Vagina (tissue), 2 donors: ENCODE measurements at places on chromosomes 6 and 20.

DNA sequence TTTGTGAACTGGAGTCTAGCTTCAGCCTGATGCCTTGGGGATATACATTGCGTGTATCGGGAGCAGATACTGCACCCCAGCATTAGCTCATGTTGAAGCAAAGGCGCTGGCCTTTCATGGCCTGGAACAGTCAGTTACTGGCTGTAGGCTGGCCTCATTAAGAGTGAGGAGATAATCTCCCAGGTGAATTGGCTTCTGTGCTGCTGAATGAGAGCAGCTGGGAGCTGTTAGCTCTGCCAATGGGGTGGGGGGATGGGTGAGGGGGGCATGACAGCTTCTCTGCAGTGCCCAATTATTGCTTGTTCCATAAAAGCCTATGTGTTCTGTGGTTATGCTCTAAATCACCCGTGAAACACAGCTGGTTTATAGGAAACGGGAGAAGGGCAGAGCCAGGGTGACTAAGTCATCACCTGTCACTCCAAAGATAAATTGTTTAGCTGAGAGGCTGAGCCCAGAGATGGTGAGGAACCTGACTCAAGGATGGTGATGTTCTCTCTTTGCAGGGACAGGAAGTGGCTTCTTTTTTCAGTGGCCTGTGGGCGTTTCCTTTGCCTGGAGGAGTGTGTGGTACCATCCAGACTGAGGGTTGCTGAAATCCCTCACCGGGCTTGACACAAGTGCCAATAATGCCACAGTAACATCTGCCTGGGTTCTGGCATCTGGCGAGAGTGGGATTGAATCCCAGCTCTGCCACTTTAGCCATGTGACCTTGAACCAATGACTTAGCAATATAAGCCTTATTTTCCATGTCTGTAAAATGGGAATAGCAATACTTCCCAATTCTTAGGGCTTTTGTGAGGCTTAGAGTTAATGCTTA, 170.8 kb downstream of the BCAS1 start:
- peak overlapping the region; percentile 65 for H3K27ac ChIP-seq
- H3K4me3 ChIP-seq, result no peak overlapping the region
- H3K36me3 ChIP-seq, result no peaks in the 10 kb centered on the region
- no peak for DNase-seq

- H3K4me3 ChIP-seq, result no peak overlapping the region
- no peaks in the 10 kb centered on the region for H3K36me3 ChIP-seq
- H3K27me3 ChIP-seq, result no peaks in the 10 kb centered on the region
- H3K4me1 ChIP-seq, result no peaks in the 10 kb centered on the region
- no peak for DNase-seq
- no peak overlapping the region for H3K27ac ChIP-seq
These were observed 342.5 kb downstream of the CENPW start for GRCh38 chr6:126682440-126682839.

- H3K4me1 ChIP-seq, result no peaks in the 10 kb centered on the region
- H3K4me3 ChIP-seq, result no peak overlapping the region
- no peaks in the 10 kb centered on the region for H3K36me3 ChIP-seq
- no peak for DNase-seq
- H3K27ac ChIP-seq, result no peak overlapping the region
- no peaks in the 10 kb centered on the region for H3K27me3 ChIP-seq
These were observed 17.9 kb upstream of the ZBTB2 start for GRCh38 chr6:151409260-151409659.

- H3K27me3 ChIP-seq, result no peaks in the 10 kb centered on the region
- no peak for DNase-seq
- no peak overlapping the region for H3K4me3 ChIP-seq
- H3K27ac ChIP-seq, result no peak overlapping the region
- H3K4me1 ChIP-seq, result no peaks in the 10 kb centered on the region
- no peaks in the 10 kb centered on the region for H3K36me3 ChIP-seq
These were observed 27.8 kb upstream of the F13A1 start for GRCh38 chr6:6348256-6348655.

DNA sequence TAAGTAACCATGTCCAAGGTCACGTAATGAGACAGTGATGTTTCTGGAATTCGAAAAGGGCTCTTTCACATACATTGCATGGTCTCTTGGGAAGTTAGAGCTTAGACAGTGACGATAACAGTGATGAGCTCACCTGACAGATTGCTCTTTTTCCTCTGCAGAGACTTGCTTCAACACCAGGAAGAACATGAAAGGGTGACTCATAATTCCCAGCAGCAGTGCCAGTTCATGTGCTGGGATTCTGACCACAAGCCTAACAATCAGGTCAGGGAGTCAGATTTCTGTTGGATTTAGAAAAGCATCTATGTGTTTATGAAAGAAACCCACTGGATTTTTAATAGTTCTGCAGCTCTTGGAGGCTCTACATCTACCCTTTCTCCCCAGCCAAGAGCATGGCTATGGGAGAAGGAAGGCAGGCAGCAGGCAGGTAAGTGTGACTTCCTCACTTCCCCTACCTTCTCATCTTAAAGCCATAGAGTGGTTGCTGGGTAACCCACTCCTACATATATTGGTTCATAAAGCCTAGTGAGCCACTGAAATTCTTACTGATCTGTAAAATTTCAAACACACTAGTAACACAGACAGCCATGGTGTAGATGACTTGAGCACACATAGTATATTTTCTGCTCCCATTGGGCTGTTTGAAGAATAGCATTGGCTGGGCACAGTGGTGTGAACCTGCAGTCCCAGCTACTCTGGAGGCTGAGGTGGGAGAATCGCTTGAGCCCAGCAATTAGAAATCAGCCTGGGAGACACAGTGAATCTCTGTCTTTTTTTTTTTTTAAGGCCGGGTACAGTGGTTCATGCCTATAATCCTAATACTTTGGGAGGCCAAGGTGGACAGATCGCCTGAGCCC, 44.4 kb upstream of the LOC128125822 start:
- H3K4me3 ChIP-seq, result no peak overlapping the region
- no peaks in the 10 kb centered on the region for H3K27me3 ChIP-seq
- no peak for DNase-seq
- H3K4me1 ChIP-seq, result peaks cover 7% of the 10 kb centered on the region
- no peaks in the 10 kb centered on the region for H3K36me3 ChIP-seq
- H3K27ac ChIP-seq, result peak overlapping the region; percentile 18

- H3K4me1 ChIP-seq, result peaks cover 23% of the 10 kb centered on the region
- no peaks in the 10 kb centered on the region for H3K27me3 ChIP-seq
- peak overlapping the region; percentile 91 for H3K4me3 ChIP-seq
These were observed 447 bp downstream of the MCM3 start for GRCh38 chr6:52284131-52284459.

DNA sequence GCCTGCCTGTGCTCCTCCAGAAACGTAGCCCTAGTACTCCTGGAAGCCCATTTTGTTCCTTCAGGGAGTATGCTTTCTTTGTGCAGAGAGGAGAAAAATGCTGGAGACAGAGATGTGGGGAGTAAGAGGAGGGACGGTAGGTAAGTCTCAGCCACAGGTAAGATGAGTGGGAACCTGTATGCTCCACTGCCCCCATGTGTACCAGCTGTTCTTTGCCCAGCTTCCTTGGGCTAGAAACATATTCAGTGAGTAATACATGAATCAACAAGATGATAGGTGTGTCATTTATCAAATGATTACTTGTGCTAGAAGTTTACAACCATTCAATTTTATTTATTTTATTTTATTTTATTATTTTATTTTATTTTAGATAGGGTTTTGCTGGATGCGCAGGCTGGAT, 13.6 kb upstream of the CEP85L start:
- no peak for DNase-seq
- no peaks in the 10 kb centered on the region for H3K27me3 ChIP-seq
- H3K4me3 ChIP-seq, result no peak overlapping the region

DNA sequence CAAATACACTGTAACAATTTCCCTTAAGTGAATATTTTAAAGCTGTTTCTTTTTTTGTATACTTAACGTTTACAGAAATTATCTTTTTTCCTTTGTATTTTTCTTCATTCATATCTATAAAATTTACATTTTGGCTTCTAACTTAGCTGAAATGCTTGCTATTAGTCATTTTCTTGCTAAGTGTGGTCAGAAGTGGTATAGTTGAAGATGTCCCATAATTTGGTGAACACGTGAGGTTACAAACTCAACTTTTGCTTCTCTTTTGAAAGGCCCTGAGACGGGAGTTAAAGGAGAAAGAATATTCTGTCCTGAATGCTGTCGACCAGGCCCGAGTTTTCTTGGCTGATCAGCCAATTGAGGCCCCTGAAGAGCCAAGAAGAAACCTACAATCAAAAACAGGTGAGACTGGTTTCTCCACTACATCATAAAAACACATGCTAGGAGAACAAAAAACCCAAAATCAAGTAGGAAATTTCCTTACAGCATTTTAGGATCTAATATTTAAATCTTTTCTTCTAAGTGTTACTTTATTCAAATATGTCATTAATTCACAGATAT, 445.0 kb downstream of the UTRN start:
- H3K4me1 ChIP-seq, result no peaks in the 10 kb centered on the region
- no peak for DNase-seq
- no peak overlapping the region for H3K4me3 ChIP-seq

DNA sequence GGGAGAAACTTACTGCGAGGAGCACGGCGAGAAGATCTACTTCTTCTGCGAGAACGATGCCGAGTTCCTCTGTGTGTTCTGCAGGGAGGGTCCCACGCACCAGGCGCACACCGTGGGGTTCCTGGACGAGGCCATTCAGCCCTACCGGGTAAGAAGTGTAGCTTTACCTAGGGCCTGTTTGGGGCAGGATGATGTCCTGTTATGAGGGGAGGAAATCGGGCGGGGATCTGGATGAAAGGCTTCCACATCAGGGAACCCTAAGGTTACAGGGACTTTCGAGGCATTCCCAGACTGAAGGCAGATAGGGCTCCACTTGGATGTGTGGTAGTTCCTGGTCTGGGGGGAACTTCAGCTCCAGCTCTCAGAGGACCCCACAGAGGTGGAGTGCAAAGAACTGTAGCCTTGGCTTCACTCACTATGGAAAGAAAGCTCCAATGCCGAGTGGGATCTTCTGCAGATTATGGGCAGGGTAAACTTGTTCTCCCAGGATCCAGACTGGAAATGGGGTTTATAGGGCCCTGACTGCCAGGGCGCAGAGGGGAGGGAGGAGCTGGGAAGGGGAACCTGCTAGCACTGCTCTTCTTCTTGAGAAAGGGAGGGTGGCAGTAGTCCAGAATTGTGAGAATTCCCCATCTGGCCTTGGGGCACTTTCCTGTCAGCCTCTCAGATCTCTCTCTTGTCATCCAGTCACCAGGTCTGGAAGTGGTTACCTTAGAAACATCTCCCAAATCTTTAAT, 740 bp downstream of the TRIM15 start:
- H3K4me1 ChIP-seq, result no peaks in the 10 kb centered on the region
- no peaks in the 10 kb centered on the region for H3K27me3 ChIP-seq
- DNase-seq, result no peak
- H3K36me3 ChIP-seq, result no peaks in the 10 kb centered on the region
- no peak overlapping the region for H3K4me3 ChIP-seq

- H3K36me3 ChIP-seq, result no peaks in the 10 kb centered on the region
- no peak overlapping the region for H3K27ac ChIP-seq
- H3K27me3 ChIP-seq, result no peaks in the 10 kb centered on the region
- no peaks in the 10 kb centered on the region for H3K4me1 ChIP-seq
These were observed 23.3 kb upstream of the BCAS1 start for GRCh38 chr20:54093423-54094267.

DNA sequence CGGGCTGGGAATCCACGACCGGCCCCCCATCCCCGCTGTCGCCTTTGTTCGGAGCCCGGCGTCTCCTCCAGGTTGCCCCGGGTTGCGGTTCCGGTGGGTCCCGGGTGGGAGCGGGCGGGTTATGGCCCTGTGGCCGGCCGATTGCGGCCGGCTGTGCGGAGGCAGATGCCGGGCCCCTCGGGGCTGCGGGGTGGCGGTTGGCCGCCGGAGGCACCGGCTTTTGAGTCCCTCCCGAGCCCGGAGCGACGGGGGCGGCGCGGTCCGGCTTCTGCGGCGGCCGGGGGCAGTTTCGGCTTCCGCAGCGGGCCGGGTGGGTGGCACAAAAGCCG, 431 bp downstream of the LOC128125822 start:
- no peaks in the 10 kb centered on the region for H3K27me3 ChIP-seq
- peaks cover 24% of the 10 kb centered on the region for H3K4me1 ChIP-seq
- H3K36me3 ChIP-seq, result no peaks in the 10 kb centered on the region
- H3K27ac ChIP-seq, result peak overlapping the region; percentile 100

DNA sequence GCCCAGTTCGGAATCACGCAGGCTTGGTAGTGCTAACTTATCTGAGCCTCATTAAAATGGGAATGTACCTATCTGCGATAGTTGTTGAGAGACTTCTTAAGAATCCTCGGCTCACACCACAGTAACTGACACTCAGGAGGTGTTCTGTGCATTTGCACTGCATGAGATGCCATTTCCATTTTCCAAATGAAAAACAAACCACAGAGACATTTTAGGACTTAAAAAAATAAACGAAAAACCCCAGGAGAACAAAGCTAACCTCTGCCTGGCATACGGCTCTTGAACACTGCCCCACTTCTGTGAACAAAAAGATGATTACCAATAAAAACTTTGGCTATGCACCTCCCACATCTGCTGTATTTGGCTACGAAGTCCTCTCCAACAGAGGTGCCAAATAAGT, 37.6 kb downstream of the BEND3 start:
- DNase-seq, result no peak
- no peaks in the 10 kb centered on the region for H3K4me1 ChIP-seq
- H3K4me3 ChIP-seq, result no peak overlapping the region
- H3K27ac ChIP-seq, result no peak overlapping the region
- no peaks in the 10 kb centered on the region for H3K27me3 ChIP-seq

DNA sequence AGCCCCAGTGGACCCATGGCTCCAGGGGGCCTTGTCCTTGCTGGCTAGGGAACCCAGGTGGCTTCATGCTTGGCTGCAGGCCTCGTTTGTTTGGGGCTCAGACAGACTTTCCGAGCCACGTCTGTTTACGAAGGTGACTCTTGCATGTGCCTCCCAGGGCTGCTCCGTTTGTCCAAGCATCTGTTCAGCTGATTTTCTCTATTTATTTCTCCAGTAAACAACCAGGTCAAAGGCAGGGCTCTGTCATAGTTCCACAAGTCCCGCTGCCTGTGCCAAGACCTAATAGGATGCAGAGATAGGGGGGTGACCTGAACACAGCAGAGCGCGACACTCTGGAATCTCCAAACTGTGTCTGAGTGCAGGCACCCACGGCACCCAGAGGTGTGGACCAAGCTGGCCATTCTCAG, 12.8 kb upstream of the SPO11 start:
- H3K36me3 ChIP-seq, result no peaks in the 10 kb centered on the region
- H3K4me3 ChIP-seq, result no peak overlapping the region
- H3K4me1 ChIP-seq, result peaks cover 28% of the 10 kb centered on the region
- DNase-seq, result no peak
- H3K27me3 ChIP-seq, result no peaks in the 10 kb centered on the region

GRCh38 chr6:148385379-148385778, 42.7 kb downstream of the SASH1 start:
- no peaks in the 10 kb centered on the region for H3K36me3 ChIP-seq
- no peaks in the 10 kb centered on the region for H3K27me3 ChIP-seq
- DNase-seq, result no peak
- H3K4me3 ChIP-seq, result no peak overlapping the region

GRCh38 chr20:18430172-18430826, 36.5 kb downstream of the DZANK1 start:
- H3K4me1 ChIP-seq, result no peaks in the 10 kb centered on the region
- H3K36me3 ChIP-seq, result no peaks in the 10 kb centered on the region
- H3K27me3 ChIP-seq, result no peaks in the 10 kb centered on the region
- no peak overlapping the region for H3K27ac ChIP-seq
- H3K4me3 ChIP-seq, result no peak overlapping the region
- no peak for DNase-seq
